AG08396 (cell line): ENCODE measurements at places on chromosomes 11 and 22.
A peak's percentile ranks its signal among the peaks of the same experiment; 100 is the strongest.

DNA sequence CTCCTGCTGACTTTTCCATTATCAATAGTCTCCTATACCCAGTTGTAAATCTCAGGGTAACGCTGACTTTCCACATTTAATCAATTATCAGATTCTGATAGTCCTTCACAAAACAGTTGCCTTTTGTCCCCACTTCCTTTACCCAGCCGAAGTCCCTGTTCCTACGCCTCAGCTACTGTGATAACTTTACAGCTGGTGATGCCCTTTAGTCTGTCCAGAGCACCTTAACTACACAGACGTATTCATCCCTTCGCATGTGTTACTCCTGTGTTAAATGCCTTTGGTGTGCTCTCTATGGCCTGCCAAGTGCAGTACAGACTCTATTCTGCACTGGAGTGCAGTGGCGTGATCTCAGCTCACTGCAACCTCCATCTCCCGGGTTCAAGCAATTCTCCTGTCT, 20.2 kb downstream of the SSH3 start:
- no peak for DNase-seq

DNA sequence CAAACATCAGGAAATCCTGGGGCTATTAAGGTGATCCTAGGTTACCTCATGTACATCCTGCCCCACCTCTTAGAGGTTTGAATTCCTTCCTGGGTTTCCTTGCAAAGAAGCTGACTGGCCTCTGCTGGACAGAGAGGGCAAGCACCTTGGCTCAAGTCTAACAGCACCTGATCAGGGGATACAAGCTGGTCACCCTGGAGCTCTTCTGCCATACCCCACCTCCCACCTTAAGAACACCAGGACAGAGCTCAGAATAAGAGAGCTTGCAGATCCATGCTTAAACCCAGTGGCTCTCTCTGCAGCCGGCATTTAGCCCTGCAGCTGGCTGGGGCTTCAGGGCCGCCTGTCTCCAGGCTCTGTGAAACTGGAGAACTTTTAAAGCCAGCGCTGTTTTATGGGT, 386.6 kb upstream of the NARS2 start:
- peak; percentile 53 for DNase-seq

DNA sequence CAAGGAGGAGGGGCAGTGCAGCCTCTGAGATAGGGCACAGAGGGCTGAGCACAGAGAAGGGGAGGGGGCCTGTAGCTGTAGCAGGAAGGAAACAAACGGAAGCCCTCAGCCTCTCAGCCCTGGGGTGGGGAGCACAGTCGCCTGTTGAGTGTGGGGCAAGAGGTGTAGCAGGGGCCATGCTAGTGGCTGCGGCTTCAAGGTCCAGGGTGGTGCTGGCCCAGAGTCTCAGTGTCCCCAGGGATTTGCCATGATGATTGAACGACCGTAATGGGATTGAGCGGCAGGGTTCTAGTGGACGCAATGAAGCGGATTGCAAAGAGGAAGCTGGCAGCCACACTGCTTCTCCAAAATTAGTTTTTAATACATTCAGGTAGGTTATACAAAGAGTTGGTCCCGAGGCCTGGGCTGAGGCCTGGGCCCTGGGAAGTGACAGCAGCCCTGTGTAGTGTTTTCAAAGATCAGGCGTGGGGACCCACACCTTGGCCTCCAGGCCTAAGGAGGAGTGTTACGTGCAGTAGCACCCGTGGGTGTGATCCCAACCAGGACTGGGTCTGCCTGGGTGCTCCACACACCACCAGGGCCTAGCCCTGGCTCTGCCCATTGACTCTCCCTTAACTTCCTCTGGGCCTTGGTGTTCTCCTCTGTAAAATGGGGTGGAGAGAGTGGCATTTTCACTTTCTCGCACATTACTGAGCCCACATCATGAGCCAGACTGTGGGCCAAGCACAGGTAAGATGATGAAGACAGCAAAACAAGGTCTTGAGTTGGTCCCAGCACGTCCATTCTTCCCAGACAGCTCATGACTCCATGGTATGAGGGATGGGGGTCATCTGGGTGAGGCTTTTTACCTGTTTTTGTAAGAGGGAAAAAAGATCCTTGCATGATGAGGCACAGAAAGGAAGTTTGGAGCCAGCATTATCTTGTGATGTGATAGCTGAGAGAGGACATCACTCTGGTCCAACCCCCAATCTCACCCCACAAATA, 13.1 kb downstream of the LRRC32 start:
- DNase-seq, result no peak

DNA sequence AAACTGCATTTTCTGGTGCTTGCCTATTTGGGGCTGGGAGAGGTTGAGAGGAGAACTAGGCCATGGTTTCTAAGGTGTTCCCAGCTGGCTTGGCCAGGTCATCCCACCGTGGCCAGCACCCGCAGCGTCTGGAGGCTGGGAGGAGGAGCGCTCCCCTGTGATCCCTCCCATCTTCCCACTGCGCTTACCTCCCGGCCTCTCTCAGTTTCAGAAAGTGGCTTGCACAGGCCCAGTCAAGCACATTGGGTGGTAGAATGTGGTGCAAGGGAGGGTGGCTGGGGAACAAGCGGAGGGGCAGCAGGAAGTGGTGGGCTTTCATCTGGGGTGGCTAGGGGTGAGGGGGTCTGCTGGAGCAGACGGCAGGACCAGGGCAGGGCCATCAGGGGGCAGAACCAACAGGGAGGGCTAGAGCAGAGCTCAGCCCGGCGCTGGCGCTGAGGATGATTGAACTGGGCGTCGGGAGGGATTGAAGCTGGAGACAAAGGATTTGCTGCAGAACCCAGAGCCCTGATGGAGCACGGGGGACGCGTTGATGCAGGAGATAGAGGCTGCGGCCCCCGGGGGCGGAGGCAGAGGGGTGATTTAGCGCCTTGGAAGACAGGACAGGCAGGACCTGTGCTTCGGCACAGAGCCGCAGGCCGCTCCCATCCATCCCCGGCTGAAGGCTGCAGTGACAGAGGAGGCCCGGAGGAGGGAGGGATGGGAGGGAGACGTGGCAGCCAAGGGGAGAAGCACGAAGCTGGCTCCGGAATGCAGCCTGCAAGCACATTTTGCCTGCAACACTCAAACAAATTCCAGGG, 76.0 kb downstream of the TRIM29 start:
- DNase-seq, result peak; percentile 42

DNA sequence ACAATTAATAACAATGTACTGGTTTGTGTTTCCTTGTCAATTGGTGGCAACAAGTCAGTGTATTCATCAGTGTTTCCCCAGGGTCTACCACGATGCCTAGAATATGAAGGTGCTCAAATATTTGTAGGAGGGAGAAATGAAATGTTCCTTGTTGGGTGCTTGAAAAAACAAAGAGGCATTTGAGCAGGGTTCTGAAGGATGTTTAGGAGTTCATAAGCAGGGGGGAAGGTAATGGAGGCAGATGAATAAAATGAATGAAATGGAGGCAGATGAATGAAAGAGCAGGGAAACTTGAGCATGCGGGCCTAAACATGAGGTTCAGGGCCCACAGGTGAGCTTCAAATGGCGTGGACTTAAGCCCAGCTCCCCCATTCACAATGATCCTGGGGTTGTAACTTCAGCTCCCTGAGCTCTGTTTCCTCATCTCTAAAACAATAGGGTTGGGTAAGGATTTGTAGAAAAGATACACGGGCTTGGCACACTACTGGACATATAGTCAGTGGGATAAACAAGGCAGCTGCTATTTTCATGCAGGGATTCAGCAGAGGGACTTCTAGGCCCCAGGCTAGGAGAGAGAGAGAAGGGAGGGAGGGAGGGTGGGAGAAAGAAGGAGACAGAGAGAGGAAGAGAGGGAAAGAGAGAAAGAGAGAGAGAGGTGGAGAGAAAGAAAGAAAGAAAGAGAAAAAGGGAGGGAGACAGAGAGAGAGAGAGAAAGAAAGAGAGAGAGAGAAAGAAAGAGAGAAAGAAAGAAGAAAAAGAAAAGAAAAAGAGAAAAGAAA, 73.7 kb downstream of the MN1 start:
- no peak for DNase-seq

- DNase-seq, result no peak
Observed at GRCh38 chr22:30261134-30261533, 5.5 kb downstream of the OSM start.

DNA sequence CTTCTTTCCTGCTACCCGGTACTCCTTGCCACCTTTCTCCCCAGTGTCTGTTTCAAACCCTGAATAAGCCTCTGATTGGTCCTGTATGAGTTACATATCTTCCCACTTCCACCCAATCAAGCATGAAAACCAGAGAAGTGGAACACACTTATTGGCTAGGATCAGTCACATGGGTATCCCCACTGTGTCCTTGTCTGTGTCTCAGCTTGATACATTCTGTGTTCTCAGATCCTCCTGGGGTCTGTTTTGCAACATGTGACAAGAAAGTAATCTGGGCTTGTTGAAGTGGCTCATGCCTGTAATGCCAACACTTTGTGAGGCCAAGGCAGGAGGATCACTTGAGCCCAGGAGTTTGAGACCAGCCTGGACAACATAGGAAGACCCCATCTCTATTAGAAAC, 23.9 kb downstream of the MCHR1 start:
- DNase-seq, result no peak

DNA sequence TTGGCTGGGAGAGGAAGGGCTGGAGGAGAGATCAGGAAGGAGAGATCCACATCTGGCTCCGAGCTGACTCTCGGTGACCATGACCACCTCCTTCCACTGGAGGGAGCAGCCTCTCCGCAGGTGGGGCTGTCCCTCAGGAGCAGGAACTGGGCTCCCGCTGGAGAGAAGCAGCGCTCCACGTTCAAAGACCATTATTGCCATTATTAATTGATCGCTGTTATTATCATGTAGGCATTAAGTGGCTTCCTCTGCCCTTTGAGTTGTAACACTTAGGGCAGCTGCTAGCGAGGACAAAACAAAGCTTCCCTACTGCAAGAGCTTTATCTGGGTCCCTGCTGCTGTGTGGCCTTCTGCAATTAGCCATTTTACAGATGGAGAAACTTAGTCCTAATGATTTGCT, 251.9 kb downstream of the ST3GAL4 start:
- peak; percentile 84 for DNase-seq

DNA sequence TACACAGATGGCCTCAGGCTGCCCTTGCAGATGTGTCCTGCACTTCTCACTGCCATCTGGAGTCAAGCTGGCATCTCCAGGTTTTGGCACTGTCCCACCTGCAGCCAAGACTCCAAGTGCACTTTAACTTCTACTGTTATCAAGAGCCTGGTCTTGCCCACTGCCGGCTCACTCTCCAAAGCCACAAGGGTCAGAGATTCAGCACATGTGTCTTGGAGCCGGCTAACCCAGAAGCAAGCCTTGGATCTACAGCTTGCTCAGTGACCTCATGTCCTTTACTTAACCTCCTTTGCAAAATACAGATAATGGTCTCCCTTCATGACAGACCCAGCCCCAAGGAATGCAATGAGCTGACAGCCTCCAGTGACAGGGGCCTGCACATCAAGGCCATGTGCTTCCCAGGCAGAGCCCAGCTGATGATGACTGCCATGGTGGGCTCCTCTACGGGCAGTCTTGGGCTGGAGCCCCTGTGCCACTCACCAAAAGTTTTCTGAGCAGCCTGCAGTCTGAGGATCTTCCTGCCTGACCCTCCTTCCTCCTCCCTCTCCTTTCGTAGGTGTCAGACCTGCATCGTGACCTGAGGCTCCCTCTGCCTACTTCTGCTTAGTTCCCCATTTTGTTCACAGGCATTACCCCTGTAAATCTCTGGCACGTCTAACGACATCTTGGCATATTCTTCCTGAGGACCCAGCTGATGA, 9.0 kb downstream of the TP53AIP1 start:
- no peak for DNase-seq

- DNase-seq, result no peak
Observed at GRCh38 chr11:47400768-47401279, 7.6 kb upstream of the SLC39A13 start.

DNA sequence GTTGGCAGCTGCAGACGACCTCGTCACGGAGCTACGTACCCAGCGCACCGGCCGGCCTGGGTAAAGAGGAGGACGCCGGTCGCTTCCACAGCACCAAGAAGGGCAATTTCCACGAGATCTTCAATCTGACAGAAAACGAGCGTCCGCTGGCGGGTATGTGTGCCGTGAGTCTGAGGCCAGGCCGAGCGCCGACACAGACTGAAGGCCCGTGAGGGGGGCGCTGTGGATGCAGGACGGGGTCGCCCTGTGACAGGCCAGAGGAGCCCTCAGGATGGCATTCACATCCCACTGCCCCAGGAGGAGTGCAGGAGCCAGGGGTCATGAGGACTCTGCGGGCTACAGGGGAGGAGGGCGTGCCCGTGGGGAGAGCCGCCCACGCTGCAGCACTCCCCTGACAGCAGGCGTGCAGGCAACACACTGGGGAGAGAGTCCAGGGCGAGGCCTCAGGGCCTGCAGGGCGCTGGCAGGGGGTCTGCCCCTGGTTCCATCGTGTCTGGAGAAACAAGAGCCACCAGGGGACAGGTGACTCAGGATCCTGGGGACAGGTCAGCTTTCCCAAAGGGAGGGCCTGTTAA, 53.6 kb downstream of the GRAMD4 start:
- DNase-seq, result no peak

- DNase-seq, result no peak
Observed at GRCh38 chr22:27836181-27836580, 34.6 kb upstream of the MN1 start.

GRCh38 chr11:125376117-125376516, 119.9 kb downstream of the FEZ1 start:
- no peak for DNase-seq

DNA sequence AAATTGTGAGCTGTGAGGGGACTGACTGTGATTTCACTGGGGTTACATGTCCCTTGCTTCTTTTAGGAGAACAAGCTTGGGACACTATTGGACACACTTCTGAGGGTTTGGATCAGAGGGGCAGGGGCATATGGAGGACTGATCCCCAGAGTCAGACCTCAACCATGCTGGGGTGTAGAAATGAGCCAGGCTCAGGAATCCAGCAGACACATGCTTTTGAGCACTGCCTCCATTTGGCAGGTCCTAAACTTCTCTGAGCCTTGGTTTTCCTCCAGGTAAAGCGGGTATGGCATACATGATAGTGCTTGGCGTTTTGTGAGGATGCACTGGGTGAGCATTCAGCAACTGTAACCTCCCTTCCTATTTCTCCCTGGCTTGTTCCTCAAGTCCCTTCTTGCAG, 74.7 kb downstream of the ADAMTS15 start:
- DNase-seq, result no peak

DNA sequence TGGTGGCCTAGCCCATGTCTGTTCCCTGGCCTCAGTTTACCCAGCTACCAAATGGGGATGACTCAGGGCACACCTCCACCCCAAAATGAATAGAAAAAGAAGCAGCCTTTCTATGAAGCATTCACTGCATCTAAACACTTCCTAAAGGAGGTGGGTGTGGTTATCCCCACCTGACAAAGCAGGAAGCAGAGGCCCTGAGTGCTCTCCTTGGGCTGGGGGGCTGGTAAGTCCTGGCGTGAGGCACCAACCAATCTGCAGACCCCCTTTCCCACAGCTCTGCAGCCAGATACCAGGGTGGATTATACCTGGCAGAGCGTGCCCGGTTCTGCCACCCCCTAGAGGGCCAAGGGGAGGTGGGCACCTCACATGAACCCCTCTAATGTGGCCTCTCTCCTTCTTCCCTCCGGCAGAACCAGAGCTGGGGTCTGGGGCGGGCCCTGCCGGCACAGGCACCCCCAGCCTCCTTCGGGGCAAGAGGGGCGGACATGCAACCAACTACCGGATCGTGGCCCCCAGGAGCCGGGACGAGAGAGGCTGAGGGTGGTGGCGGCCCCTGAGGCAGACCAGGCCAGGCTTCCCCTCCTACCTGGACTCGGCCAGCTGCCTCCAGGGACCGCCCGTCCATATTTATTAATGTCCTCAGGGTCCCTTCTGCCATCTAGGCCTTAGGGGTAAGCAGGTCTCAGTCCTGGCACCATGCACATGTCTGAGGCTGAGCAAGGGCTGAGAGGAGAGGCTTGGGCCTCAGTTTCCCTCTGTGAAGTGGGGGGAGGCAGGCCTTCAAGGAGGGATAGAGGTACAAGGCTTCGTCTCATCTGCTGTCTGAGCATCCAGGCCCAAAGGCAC, 9.2 kb downstream of the RHBDD3 start:
- DNase-seq, result no peak

GRCh38 chr11:72924568-72925190, 110.5 kb downstream of the ATG16L2 start:
- no peak for DNase-seq
